NT2/D1 (cell line): ENCODE measurements at places on chromosomes 2 and 18.

DNA sequence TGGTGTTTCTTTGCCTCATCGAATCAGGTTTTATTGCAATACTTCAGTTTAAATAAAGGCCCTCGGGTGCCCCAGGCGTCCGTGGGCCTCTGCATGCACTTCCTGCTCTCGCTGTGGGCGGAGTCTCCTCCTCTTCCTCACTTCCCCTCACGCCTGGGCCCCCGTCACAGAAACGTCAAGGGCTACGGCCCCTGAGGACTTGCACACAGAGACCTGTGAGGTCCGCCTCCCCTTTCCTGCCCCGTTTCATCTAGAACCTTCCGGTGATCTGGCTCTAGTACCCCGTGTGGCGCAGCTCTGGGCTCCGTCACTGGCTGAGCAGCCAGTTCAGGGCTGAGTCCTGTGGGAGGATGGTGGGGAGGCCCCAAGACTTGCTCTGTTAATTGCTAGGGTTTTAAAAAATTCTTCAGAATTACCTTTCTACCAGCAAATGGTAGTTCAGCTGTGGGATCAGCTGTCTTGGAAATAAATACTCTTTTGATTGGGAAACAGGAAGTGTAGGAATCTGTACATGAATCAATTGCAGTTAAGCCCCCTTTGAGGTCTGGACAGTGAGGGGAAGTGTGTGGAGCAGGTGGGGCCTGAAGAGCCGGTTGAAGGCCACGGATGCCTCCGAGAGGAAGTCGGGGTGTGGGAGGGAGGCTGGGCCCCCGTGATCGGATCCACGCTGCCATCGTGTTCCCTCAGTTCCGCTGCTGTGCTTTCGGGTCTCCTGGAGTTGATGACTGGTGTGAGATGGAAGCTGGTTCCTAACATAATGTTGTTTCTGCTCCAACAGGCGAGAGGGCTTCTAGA lies 10.2 kb downstream of the NFATC1 start:
- no peak for DNase-seq

DNA sequence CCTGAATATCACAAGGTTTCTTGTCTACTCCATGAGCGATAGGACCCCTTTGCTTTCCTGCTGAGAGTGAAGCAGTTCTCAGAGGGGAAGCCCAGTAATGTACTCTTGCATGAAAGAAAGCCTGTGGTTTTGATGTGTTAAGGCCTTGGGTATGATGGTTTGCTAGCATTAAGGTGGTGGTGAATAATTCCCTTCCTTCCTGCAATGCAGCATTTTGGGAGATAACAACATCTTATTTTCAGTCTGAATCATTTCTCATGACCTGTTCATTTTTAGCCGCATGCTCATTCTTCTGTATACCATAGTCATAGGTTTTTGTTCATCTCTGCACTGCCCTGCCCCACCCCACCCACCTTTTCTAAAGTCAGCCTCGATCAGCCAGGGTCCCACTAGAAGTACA lies 66.2 kb downstream of the HNMT start:
- DNase-seq, result no peak

GRCh38 chr2:195861821-195862220 lies 204.8 kb downstream of the SLC39A10 start:
- no peak for DNase-seq

DNA sequence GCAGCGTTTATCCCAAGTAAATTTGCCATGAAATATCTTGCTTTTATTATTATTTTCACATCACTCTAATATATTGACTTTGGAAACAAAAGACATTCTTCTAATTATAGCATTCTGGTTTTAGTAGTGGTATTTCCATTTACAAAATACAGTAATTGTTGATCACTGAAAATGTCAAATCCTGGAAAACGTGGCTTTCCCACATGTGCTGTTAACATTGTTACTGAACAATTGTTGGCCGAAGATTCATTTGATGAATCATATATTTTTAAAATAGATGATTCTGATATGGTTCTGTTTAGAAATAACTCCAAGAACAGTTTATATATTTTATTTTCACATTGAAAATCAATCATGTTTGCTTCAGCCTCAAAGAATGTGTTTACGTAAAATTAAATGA lies 32.9 kb downstream of the SP140 start:
- no peak for DNase-seq

DNA sequence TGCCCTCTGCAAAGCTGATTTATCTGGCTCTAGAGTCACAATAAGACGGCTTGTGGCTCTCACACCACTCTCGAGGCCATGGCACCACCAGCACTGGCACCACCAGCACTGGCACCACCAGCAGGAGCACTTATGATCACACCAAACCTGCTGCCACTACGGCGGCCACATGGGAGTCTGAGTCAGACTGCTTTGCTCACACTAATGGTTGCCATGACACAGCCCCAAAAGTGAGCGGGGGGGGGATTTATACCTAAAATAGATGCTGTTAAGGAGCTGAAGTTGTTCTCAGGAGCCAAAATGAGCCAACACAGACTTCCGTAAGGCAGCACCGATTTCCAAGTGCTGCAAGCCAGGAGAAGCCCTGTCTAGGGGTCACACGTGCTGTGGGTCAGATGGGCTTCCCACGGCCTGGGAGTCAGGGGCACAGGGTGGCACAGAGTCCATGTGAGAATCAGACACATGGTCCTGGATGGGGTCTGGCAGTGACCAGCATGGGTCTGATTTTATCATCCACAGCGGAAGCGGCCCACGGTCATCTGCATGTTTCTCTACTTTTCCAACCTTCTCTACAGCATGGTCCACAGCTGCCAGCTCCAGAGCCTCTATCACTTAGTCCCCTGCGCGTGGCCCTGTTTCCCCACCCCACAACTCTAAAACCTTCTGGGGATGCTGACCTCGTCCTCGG lies 16.7 kb downstream of the DNMT3A start:
- no peak for DNase-seq

DNA sequence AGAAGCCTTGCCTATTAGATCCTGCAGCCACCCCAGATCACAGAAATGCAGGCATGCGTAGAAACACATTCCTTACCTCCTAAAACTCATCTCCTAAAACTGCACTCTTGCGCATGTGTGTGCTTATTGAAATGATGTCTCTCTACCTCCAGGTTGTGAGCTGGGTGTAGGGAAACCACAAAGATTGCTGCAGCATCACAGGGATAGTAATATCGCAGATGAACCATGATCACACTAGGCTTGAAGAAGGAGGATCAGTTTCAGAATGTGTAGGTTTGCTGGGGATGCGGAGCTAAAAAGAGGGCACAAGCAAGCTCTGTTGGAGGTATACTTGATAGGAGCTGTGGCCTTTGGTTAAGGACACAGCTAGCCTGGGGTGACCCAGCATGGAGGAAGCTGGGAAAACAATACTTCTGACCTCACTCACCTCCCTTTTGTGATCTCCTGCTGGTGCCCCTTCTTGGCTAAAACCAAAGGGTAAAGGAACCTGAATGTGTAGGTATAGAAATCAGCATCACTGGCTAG lies 118.8 kb downstream of the SETBP1 start:
- no peak for DNase-seq

DNA sequence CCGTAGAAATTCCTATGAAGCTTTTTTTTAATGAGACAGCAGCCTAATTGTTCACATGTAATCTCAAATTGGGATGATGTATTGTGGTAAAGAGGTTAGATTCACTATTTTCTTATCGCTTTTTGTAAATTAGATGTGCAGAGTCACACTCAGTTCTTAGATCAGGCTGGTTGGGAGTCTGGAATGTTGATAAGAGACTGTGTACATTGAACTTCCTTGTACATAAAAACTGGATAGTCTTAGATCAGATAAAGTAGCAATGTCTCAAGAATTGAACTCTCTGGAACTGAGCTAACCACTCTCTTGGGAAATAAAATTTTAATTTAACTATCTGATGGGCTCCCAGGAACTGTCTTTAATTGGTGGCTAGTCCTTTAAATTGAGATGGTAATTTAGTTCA lies 108.1 kb upstream of the MSTN start:
- no peak for DNase-seq

DNA sequence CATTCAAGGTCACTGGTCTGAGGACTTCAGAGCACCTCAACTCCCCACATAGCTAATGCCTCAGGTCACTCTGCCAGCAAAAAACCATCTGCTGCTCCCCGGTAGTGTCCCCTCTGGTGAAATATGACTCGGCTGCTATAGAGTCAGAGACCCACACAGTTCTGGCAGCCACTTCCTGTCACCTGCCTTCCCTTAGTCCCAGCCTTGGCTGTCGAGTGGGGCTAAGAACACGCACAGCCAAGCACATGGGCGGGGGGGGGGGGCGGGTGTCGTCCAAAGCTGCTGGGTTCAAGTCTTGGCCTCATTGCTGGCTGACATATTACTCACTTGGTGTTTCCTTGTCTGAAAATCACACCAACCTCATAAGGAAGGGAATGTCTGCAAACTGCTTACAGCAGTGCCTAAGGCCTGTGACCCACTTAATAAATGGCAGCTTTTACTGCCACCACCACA lies 37.5 kb downstream of the POLR1A start:
- DNase-seq, result no peak

DNA sequence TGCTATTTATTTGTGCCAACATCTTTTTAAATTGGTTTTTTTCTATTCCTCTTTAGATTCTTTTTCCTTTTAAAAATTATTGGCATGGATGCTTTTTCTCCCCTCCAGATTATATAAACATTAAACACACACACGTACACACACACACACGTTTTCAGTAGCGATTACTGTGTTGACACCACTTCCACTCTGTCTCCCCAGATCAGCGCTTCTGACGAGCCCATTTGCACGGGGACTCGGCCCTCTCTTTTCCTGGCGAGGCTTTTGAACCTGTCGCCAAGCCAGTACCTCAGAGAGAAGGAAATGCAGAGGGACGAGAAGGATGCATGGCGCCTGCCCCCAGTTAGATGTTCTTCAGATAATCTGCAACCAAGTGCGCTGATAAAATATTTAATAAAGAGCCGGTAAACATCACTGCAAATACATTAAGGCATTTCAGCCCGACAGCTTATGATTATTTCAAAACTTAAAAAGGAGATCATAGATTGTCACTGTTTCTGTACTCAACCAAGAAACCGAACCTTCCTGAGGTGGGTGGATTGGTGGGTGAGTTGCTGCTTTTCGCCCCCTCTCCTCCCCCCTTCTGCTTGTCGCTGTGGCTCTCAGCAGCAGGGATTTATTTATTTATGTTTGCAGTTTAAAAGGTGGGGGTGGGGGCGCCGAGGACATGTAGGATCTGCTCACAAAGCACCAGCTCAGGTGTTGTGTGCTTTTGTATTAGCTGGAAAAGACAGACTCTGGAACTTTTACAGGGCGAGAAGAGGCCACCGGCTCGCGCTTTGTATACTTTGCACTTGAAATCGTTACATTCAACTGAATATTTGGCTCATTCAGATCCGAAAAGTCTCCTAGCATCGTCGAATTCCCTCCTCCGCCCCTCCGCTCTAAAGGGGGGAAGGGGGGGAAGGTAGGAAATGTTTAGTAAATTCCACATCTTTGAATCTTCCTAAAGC lies 787 bp upstream of the TBR1 start:
- no peak for DNase-seq

DNA sequence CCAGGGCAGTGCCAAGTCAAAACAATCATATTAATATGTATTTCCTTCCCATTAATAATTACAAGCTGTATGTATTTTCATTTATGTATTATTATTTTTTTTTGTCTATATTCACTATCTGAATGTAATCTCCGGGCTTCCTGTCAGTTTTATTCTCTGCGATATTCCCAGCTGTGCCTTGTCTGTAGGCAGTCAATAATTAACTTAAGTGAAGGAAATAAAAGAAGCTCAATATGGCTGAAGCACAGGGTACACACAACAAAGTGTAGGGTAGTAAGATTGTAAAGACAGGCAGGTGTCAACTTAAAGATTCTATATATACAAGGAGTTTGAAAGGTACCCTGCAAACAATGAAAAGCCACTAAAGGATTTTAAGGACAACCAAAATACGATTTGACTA lies 122.9 kb downstream of the ROCK1 start:
- DNase-seq, result no peak

- DNase-seq, result no peak
These were observed 579 bp downstream of the LOXL3 start for GRCh38 chr2:74552914-74553811.

DNA sequence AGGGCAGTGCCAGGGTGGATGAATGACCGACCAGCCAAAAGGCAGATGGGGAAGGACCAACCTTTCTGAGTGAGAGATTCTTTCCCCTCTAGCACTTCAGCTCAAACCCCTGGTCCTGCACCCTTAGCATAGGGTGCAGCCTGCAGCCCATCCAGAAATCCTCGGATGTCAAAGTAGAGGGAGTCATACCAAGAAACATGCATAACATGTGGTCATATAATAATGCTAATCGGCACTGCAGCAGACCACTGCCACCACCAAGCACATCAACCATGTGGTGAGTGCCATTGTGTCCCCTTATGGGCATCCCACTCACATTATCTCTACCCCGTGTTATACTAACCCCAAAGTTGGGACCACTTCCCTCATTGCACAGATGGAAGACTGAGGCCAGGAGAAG lies 17.7 kb downstream of the ATOH8 start:
- DNase-seq, result no peak

DNA sequence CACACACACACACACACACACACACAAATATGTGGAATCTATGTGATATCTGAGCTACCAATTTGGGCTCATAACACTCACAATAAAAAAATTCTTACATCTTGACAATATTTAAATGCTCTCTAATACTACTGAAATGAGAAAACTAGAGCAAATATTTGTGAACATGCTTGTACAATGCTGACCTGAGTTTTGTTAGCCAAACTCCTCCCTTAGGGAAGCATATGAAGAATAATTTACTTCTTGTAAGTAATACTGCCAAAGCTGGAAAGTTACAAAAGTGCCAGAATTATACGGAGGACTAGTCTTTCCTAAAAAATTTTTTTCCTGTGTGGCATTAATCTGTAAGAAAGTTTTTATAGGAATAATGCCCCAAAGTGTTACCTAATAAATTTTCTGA lies 18.5 kb downstream of the MBD2 start:
- DNase-seq, result no peak

- no peak for DNase-seq
These were observed 4.2 kb upstream of the CLIP4 start for GRCh38 chr2:29110916-29111535.

GRCh38 chr2:83459456-83459855 lies 999.6 kb downstream of the SUCLG1 start:
- DNase-seq, result no peak

DNA sequence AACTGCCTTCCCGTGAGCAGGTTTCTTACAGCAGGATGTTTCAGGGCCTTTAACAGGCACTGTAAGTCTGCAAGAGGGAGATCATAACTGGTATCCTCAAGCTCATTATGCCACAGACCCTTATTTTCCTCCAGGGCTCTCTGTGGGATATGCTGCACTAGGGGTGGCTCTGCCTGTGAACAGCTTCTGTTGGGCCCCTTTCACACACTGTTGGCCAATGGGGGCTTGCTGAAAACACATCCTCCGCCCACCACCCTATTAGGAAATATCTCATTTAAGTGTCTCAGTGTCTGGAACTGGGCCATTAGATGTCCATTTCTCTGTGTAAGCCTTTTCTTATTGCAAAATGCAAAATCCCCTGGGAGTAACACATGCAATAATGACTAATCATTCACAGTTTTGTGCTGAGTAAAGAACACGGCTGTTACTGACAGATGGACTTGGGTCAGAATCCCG lies 414.3 kb upstream of the HS6ST1 start:
- no peak for DNase-seq

GRCh38 chr2:207956771-207957170 lies 68.6 kb downstream of the PLEKHM3 start:
- DNase-seq, result no peak

- DNase-seq, result no peak
These were observed 72.6 kb downstream of the LRRC30 start for GRCh38 chr18:7303316-7304060.

GRCh38 chr2:85541753-85542457 lies 2.9 kb downstream of the MAT2A start:
- no peak for DNase-seq
